ENCODE measurements at places on chromosomes 3 and 15. TPM values are rescaled to one million over a fixed set of nuclear protein-coding genes. Genes with fewer than 3 reads are reported as not detected.

Gene MEIS2
- total RNA-seq = 18.2 TPM

Gene ROPN1
- 2.3 TPM for total RNA-seq

DNA sequence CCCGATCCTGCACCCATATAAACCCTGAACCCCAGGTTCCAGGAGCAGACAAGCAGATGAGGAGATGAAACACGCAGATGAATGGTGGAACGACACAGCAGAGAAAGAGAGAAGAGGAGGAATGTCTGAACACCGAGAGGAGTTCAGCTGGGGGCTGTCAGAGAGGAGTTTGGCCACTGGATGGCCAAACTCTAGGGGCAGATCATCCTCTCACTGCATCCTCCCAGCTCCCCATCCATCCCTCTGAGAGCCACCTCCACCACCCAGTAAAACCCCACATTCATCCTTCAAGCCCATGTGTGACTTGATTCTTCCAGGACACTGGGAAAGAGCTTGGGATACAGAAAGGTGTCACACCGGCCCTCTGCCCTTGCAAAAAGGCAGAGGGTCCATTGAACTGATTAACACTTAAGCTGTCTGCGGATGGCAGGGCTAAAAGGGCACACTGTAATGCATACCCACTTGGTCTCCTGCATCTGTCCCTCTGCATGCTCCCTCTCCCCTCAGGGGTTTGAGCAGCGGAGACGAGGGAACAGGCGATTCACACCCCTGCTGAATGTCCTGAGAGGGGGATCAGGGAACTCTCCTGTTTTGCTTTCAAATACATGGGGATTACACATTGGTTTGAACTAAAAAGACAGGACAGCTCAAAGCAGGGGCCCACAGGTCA, 53.8 kb downstream of the TMED3 start:
- no peak overlapping the region for H3K27ac ChIP-seq
- no peak for DNase-seq
- no peaks in the 10 kb centered on the region for H3K27me3 ChIP-seq
- H3K36me3 ChIP-seq = no peaks in the 10 kb centered on the region

DNA sequence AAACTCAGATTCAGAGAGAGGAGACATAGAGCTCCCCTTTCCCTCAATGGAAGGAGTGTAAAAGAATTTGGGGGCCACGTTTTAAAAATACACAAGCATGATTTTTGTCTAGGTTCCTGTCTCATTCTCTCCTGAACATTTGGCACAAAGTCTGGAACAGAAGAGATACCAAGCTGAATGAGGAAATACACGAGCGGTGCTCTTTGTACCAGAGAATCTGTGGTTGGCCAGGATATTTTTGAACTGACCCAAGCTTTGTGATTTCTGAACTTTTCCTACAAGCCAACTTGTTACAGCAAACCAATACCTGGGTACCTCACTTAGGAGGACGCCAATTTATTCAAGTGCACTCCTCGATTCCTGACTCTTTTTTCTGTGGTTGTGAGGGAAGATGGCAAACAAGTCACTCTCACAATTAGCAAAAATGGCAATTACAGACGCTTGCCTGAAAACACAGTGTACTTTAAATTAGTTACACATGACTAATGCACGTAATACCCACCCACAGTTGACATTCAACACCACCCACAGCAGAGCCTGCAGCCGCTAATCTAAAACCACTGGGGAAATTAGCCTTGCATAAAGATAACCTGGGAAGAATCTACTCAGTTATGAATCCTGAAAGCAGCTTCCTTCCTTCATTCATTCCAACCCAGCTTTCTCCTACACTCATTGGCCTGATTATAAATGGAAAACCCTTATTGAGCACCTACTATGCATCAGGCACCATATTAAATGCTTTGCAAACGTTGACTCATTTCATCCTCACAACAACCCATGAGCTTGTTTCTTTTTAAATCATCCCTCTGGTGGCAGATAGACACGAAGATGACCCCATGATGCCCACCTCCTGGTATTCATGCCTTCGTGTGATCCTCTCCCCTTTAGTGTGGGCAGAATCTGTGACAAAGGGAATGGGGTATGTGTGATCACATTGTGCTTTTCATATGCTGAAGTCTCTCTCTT, 293.5 kb downstream of the KBTBD8 start:
- no peaks in the 10 kb centered on the region for H3K4me1 ChIP-seq
- H3K27ac ChIP-seq = no peak overlapping the region
- H3K4me3 ChIP-seq = no peak overlapping the region
- no peaks in the 10 kb centered on the region for H3K27me3 ChIP-seq
- no peak for DNase-seq

DNA sequence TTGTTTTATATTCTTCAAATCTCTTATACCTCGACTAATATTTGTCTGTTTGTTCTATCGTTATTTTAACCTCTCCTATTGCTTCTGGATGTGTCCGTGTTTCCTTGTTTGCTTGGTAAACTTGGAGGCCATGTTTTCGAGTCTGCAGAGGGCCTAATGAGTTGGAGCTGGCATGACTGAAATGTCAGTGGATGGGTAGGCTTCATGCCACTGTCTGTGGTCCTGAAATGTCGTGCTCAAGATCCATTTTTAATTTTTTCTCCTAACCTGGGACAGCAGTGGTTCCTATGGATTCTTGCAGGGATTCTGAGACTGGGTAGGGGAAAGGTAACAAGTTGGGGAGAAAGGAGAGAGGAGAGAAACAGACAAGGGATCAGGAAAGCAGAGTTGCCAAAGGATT, 18.8 kb upstream of the GASK1A start:
- no peak overlapping the region for H3K4me3 ChIP-seq
- H3K4me1 ChIP-seq = no peaks in the 10 kb centered on the region
- DNase-seq = no peak
- H3K27me3 ChIP-seq = no peaks in the 10 kb centered on the region

- H3K27me3 ChIP-seq = no peaks in the 10 kb centered on the region
- no peak overlapping the region for H3K27ac ChIP-seq
- DNase-seq = no peak
- no peaks in the 10 kb centered on the region for H3K4me1 ChIP-seq
- no peak overlapping the region for H3K4me3 ChIP-seq
Observed at GRCh38 chr3:108041253-108041652, 49.6 kb downstream of the CD47 start.

DNA sequence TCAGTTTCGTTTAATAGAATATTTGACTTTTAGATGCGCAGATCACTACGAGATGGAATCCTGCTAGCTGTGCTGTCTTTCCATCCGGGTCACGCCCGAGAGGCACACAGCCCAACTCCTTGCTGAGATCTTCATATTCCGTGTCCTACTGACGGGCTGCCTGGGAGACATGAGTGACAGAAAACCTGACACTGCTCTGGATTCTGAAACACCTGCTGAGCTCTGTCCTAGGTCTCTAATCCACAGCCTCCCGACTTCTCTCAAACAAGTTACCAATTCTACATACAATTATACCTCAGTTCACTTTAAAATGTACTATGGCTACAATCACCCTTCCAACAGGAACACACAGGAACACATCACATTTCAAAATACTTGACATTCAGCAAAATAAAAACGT, 27.2 kb downstream of the TFRC start:
- peaks cover 8% of the 10 kb centered on the region for H3K36me3 ChIP-seq
- no peak overlapping the region for H3K27ac ChIP-seq
- H3K27me3 ChIP-seq = no peaks in the 10 kb centered on the region
- no peak for DNase-seq
- no peak overlapping the region for H3K4me3 ChIP-seq
